Muscle of arm (tissue), 14 donors: ENCODE measurements at places on chromosomes 16 and 17.
A peak's percentile ranks its signal among the peaks of the same experiment; 100 is the strongest.

DNA sequence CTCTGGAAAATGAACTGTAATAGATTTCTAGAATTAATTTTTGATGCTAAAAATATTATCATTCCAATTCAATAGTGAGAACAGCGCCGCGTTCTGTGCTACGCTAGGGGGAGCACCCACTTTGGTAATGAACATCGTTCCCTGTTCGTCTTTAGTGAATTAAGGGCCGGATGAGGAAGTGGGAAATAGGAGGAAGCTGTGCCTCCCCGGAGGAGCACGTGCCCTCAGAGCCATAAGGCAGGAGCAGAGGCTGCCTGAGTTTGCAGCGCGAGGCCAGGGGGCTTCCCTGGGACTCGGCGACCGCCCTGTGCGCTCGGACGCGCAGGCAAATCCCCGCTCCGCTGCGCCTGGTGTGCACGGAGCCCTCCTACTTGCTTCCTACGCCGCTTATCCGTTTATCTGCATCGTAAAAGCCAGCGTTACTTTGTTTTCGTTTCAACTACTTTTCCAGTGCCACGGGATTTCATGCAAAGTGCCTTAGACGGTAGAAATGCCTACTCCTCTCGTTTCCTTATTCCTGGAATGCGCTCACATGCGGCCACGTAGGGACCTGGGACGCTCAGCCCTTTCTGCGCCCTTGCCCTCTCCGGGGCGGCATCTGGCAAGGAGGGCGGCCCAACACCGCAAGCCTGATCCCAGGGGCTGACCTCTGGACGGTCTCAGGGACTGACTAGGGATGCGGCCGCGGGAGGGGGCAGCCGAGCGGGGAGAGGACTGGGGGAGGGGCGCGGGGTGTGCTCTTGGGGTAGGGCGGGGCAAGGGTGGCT, 76.4 kb downstream of the KCNJ12 start:
- peak; percentile 70 for DNase-seq

- DNase-seq, result no peak
Observed at GRCh38 chr17:37714897-37715296, 30.0 kb downstream of the HNF1B start.

DNA sequence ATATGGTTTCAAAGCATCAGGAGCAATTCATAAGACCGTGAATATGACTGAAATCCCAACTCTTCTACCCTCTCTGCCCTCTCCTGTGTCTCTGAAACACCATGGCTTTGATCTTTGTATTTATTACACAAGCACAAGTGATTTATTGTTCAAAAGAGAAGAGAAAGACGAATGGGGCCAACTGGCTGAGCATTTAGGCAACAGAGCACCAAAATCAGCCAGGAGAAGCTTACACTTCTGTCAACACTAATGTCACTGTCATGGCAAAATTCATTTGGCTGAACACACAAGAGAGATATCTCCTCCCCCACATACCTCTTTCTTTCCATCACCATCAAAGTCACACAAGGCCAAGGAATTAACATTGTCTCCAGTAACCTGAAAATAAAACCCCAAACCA, 9.3 kb downstream of the BBS2 start:
- no peak for DNase-seq

DNA sequence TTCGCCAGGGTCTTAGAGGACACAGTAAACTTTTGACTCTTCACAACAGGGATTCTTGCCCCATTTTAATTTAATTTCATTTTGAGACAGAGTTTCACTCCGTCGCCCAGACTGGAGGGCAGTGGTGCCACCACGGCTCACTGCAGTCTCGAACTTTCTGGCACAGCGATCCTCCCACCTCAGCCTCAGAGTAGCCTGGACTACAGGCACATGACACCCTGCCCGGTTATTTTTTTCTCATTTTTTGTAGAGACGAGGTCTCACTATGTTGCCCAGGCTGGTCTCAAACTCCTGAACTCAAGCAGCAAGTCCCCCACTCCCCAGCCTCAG, 329 bp upstream of the NLE1 start:
- no peak for DNase-seq

DNA sequence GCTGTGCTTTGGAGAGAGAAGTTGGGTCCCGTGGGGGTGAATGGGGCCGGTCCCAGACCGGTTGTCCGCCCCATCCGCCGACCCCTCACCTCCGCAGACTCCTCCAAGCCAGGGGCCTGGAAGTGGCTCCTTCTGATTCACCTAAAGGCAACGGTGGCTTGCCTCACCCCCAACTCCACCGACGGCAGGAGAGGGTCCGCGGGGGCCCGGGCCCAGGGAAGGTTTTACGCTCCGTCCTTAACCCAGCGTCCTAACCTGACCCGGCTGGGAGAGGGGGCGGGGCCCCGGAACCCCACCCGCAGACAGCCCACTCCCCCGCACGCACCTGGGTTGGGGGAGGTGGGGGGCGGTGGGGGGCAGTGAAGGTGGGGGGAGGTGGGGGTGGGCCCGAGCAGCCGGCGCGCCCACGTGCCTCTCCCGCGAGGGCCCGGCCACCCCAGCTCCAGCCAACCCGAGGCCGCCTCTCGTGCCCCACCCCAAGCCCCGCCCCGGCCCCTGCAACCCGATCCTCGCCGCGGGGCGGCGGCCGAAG, 12.7 kb upstream of the CD300A start:
- DNase-seq, result peak; percentile 88

DNA sequence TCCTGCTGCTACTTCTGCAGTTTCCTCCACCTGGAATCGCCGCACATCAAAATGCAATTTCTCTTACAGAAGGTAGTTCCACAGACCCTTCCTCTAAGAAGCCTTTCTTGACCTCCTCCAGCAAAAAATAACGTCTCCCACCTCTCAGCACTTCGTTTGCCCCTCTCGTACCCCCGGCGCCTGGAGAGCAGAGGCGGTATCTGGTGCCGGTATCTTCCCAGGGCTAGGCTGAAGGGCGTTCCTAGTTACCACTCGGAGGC, 482 bp downstream of the DCTPP1 start:
- no peak for DNase-seq

DNA sequence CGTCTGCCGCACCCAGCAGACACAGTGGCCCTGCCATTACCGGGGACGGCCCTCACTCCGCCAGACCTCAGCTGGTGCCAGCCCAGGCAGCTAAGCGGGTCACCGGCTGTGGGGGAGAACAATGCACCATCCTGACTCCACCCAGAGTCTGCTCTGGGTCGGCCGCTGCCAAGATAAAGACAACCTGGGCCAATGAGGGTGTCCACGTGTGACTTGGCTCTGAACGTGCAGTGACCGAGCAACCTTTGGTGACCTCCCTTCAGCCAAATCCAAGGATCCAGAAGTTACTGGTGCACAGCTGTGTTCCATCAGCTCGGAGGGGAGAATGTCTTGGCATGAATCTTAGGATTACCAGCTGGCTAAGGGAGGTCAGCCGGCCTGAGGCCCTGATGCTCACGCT, 155.9 kb downstream of the NTN1 start:
- no peak for DNase-seq
